ENCODE measurements at places on chromosomes 4 and X.
A peak's percentile ranks its signal among the peaks of the same experiment; 100 is the strongest.

DNA sequence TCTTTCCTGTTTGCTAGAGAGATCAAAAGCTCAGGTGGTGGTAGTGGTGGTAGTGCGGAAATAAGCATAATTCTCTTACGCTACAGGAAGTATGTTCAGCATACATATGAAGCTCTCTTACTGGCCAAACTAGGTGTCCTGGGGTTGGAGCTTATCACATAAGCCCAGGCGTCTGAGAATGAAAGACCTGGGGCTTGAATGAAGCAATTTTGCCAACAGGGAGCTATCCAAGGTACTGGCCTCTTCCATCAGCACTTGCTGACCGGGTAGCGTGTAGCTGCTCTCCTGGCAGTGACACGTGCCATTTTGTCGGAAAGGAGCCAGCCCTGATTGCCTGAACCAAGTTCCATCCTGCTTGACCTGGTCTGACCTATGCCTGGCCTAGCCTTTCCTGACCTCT is 65.9 kb upstream of the HPF1 start:
- DNase-seq, result peak; percentile 68

GRCh38 chr4:168847771-168848502 is 162.1 kb downstream of the CBR4 start:
- no peak for DNase-seq

GRCh38 chr4:186596850-186597390 is 41.6 kb upstream of the MTNR1A start:
- DNase-seq, result no peak

DNA sequence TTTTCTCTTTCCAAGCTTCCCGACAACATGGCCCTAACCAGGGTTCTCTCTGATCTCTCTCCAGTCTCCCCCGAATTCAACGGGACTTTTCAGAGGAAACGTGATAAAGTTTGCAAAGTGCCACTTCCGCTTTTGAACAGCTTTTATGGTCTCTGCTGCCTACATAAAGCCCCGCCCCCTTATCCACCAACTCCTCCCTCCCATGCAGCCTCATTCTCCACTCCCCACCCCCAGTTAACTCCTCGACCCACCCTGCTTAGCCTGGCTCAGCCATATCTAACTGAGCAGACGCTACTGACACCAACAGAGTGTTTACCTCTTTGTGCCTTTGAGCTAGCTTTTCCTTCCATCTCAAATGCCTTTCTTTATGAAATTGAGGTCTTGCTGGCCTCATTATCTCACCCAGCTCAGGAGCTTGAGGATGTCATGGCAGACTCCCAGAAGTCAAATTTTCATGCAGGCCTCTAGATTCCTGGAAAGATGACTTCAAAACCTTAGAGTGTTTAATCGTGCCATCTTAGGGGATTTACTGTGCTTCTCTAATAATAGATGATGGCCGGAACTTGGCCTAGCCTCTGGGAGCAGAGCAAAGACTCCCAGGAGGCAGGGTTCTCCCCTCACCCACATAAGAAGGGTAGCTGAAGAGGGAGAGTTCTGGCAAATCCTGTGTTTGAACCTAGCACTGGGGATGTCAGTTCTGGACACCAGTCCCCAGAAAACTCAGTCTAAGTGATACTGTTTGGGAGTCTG is 606.0 kb downstream of the BCOR start:
- no peak for DNase-seq

DNA sequence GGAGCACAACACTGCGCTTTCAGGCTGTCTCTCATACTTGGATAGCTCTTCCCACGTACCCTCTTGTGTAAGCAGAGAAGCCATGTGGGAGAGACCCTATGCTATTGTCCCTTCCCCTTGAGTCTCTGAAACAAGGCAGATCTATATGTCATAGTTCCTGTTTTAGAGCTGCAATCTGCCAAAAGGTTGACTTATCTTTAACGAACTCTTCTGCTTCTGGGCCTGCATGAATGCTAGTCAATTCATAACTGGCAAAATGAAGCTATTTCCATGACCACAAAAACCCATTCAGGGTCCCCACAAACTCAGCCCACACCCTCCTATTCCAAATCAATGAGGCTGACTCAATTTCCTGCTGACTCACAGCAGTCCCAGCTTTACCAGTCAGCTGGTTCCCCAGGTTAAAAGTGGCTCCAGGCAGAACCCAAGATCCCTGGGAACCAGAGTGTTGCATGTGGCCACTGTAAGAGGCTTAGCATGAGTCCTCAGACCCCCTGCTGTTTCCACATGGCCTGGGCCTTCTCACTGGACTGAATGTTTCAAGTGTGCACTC is 25.3 kb upstream of the SOD3 start:
- DNase-seq, result peak; percentile 86

DNA sequence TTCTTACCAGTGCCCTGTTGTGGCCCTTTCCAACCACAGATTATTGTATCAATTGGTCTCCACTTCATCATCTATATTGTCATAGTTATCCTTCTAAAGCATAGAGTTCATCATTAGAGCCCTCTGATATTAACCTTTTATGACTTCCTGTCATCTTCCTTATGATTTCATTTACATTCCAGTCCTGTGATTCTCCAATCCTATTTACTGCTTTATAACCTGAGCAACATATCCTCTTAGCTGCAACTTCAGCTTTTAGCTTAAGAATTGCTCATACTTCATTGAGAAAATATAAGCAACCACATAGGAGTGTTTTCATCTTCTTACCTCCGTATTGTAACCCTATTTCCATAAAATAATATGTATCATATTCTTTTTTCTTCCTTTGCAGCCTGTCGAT is 252.6 kb upstream of the CENPE start:
- no peak for DNase-seq

DNA sequence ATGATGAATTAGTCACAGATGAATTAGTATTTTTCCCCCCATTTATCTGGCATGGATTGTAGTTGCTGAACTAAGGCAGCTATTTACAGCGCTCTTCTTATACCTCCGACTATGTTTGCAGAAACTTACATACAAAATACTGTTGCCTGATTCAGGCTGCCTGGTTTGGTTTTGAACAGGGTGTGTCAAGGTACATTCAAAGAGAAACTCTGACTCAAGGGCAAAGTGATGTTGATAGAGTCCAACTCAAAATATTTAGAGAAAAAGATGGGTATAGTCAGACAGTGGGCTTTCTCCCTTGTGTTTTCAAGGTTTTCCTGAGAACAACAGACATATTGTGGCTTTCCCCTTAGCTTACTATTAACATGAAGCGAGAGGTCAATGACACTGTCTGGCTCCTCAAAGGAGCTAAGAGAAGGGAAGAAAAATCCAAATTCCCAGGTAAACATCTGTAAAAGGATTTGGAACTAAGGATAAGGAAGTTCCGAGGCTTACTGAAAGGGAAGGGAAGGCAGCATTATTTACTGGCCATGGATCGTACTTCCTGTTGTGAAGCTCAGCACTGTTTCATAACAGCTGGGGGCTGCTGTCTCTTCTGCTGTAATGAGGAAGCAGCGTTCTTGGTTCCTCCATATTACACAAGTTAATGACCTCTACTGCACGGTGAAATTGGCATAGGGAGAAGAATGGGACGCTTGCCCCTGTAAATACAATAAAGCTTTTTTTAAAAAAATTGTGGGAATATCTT is 30.9 kb downstream of the FAM9C start:
- DNase-seq, result no peak

- DNase-seq, result no peak
Measured at GRCh38 chr4:164512124-164512523, 241.8 kb upstream of the SMIM31 start.

DNA sequence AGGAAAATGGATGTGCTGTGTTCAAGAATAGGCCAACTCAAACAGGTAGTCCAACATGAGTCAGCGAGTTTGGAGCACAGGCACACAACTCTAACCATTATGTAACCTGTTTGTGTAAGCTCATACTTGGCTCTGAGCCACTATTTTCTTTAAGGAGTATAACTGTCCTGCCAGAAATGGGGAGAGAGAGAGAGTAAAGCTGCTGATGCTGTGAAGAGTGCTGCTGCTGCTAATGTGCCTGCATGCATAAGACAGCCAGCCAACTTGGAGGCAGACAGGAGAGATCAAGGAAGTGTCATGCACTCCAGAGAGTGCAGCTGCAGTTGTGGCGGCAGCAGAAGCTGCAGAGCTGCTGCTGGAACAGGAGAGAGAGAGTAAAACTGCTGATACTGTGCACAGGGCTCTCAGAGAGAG is 11.7 kb upstream of the STATH start:
- peak; percentile 66 for DNase-seq

GRCh38 chrX:123361371-123361770 is 177.3 kb downstream of the GRIA3 start:
- DNase-seq, result peak; percentile 16

DNA sequence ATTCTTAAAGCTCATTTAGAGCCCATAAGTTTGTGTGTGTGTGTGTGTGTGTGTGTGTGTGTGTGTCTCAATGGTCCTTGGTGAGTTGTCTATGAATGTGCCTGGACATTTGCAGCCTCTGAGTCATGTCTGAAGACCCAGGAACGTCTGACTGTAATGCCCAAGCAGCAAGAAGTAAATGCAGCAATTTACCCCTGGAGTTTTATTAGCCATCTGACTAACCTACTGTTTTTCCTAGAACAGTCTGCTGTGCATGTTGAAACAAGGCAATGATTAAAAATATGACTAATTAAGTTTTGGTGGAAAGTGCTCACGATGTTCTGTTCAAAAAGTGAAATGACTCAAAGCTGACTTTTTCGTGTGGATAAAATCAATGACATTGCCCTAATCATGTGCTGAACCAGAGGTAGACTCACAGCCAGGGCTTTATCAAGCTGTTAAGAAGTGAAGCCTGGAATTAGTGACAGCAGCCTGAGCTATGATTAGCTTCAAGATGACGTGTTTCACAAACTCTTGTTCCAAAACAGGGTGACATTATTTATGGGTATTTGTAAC is 201.6 kb downstream of the CPE start:
- DNase-seq, result peak; percentile 99

GRCh38 chrX:53321230-53321942 is 40.0 kb upstream of the IQSEC2 start:
- DNase-seq, result no peak

GRCh38 chr4:185017964-185018772 is at the start of gene HELT:
TSS of gene HELT (plus strand) at chr4:185018490. CDS start at chr4:185018929, 439 bp downstream.
- no peak for DNase-seq

DNA sequence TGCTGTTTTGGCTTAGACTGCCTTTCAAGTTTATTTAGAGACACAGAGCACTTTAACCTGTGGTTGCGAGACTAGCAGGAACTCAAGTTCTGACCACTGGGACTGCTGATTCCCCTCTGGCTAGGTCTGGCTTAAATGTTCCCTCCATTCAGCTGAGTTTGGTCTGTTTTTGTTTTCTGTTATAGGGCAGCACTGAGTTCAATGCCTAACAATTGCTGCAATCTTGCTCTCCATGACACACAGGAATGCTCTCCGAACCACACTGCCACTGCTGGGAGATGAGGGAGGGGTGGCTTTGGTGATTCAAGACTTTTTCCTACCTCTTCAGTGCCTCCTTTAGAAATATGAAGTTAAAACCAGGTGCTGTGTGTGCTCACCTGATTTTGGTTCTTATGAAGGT is 106.3 kb upstream of the EOLA2 start:
- DNase-seq, result no peak

GRCh38 chrX:96407072-96407471 is 277.6 kb upstream of the DIAPH2 start:
- no peak for DNase-seq

DNA sequence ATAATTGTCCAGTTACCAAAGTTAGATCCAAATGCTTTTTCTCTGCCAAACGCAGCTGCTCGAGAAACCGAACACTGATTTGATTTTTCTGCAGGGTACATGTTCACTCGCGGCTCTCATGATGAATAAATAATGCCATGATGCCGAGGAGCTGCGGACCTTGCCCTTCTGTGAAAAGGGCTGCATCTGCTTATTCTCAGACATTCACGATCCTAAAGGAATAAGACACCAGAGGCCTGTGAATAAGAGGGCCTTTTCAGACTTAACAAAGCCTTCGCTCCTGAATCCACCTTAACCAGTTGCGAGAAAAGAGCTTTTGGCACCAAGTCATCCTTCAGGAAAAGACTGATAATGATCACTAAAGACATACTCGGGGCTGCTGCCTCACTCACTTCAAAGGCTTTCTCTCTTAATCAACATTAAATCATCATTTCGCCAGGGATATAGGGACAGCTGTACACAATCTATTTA is 147.5 kb downstream of the FBXO8 start:
- DNase-seq, result no peak

GRCh38 chr4:8167291-8167690 is 8.7 kb upstream of the ABLIM2 start:
- DNase-seq, result no peak

- no peak for DNase-seq
Measured at GRCh38 chr4:1400831-1401408, 5.3 kb downstream of the NKX1-1 start.

GRCh38 chr4:122221322-122221721 is 69.2 kb downstream of the BLTP1 start:
- DNase-seq, result no peak
